ENCODE measurements at places on chromosomes 5 and 9. TPM values are rescaled to one million over a fixed set of nuclear protein-coding genes. Genes with fewer than 3 reads are reported as not detected.

DNA sequence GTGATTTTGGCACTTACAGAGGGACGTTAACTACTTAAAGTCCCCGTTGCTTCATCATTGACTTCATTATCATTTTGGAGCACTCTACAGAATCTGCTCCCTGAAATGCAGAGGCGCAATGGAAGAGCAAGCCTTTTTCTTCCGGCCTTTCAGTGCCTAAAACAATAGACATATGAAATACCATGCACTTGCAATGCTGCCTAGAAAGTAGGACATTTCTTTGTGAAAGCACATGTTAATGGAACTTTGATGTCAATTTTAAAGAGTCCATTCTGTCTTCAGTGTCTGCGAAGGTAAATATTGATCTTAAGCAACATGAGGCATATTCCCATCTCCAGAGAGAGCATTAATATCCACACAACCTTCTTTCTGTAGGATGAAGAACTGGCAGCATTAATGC is 36.3 kb downstream of the ITGA2 start:
- DNase-seq, result no peak
- no peak overlapping the region for H3K4me3 ChIP-seq
- H3K36me3 ChIP-seq, result no peaks in the 10 kb centered on the region
- peaks cover 13% of the 10 kb centered on the region for H3K4me1 ChIP-seq
- H3K27ac ChIP-seq, result no peak overlapping the region
- peaks cover 2% of the 10 kb centered on the region for H3K27me3 ChIP-seq

- H3K36me3 ChIP-seq, result peaks cover 10% of the 10 kb centered on the region
- peaks cover 29% of the 10 kb centered on the region for H3K4me1 ChIP-seq
- no peak overlapping the region for H3K27ac ChIP-seq
- H3K27me3 ChIP-seq, result no peaks in the 10 kb centered on the region
- no peak for DNase-seq
- no peak overlapping the region for H3K4me3 ChIP-seq
Observed at GRCh38 chr5:111514087-111514486, 1.8 kb upstream of the STARD4 start.

DNA sequence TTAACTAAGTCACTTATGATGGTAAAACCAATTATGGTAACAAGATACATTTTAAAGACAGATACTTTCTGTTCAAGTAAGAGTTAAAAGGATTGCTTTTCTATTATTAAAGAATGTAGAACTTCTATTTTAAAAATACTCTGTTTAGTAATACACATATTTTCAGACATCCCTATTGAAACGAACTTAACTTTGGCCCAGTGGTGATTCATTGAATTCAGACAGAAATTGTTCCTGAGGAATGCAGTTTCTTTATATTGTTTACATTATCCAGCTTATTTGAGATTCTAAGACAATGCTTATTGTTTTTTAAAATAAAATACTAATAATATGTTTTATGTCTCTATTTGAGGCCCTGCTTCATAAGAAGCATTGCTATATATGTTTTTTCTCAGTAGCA is 816.4 kb downstream of the SEMA5A start:
- H3K4me1 ChIP-seq, result no peaks in the 10 kb centered on the region
- H3K27me3 ChIP-seq, result no peaks in the 10 kb centered on the region
- no peak overlapping the region for H3K4me3 ChIP-seq
- no peaks in the 10 kb centered on the region for H3K36me3 ChIP-seq
- DNase-seq, result no peak

- DNase-seq, result no peak
- H3K36me3 ChIP-seq, result no peaks in the 10 kb centered on the region
- H3K27ac ChIP-seq, result no peak overlapping the region
- no peaks in the 10 kb centered on the region for H3K4me1 ChIP-seq
- no peak overlapping the region for H3K4me3 ChIP-seq
Observed at GRCh38 chr5:174675916-174676315, 48.5 kb upstream of the MSX2 start.

GRCh38 chr9:76395381-76395780 is 1.2 kb upstream of the RFK start:
- H3K27me3 ChIP-seq, result no peaks in the 10 kb centered on the region
- peaks cover 21% of the 10 kb centered on the region for H3K36me3 ChIP-seq
- H3K27ac ChIP-seq, result peak overlapping the region; percentile 26
- DNase-seq, result no peak
- H3K4me1 ChIP-seq, result peaks cover 26% of the 10 kb centered on the region

GRCh38 chr5:170633235-170634081 is 129.6 kb downstream of the KCNIP1 start:
- H3K27ac ChIP-seq, result no peak overlapping the region
- peaks cover 15% of the 10 kb centered on the region for H3K4me1 ChIP-seq
- H3K36me3 ChIP-seq, result no peaks in the 10 kb centered on the region
- peak; percentile 19 for DNase-seq
- H3K4me3 ChIP-seq, result peak overlapping the region; percentile 33
- H3K27me3 ChIP-seq, result peaks cover 7% of the 10 kb centered on the region

DNA sequence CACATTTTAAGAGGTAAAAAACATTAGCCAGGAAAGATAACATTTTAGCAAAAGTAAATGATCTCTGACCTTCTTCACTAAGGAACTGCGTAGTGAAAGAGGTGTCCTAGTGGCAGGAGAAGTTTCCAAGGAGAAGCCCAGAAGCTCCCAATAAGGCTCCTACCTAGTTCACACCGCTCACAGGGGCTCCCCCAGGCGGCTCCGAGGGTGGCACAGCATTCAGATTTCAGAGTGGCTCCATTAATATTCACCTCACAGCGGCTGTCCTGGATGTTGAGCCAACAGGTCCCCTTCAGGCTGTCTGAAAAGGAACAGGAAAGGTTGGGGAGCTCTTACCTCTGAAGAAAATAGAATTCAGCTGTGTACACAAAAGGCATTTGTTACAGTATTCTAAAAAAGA is 187.3 kb downstream of the FBN2 start:
- no peak overlapping the region for H3K27ac ChIP-seq
- DNase-seq, result no peak
- H3K27me3 ChIP-seq, result peaks cover 2% of the 10 kb centered on the region
- no peaks in the 10 kb centered on the region for H3K4me1 ChIP-seq
- H3K36me3 ChIP-seq, result no peaks in the 10 kb centered on the region
- H3K4me3 ChIP-seq, result no peak overlapping the region

GRCh38 chr5:140344683-140345423 is 1.6 kb downstream of the HBEGF start:
- peaks cover 26% of the 10 kb centered on the region for H3K36me3 ChIP-seq
- H3K27ac ChIP-seq, result peak overlapping the region; percentile 57
- H3K27me3 ChIP-seq, result peaks cover 2% of the 10 kb centered on the region
- DNase-seq, result peak; percentile 59
- H3K4me1 ChIP-seq, result peaks cover 52% of the 10 kb centered on the region

DNA sequence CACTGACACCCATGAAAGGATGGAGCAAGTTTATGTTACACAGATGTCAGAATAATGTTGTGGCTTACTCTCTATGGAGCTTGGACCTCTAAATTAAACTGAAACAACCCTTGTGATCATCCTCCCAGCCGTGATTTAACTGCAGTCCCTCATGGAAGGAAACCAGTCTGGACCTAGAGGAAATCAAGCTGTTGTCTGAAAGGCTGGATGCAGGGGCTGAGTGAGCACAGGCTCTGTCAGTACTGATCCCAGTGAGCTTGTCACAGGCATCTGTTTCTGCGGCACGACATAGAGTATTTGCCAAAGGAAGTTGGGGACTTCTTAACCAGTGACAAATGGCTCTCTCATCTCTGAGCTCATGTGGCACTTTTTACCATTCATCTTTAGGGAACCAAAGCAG is 282.9 kb upstream of the MAP3K1 start:
- no peaks in the 10 kb centered on the region for H3K36me3 ChIP-seq
- no peak for DNase-seq
- no peak overlapping the region for H3K4me3 ChIP-seq
- H3K27ac ChIP-seq, result no peak overlapping the region

GRCh38 chr9:81237565-81238231 is 451.6 kb downstream of the TLE1 start:
- no peaks in the 10 kb centered on the region for H3K27me3 ChIP-seq
- DNase-seq, result no peak
- no peaks in the 10 kb centered on the region for H3K4me1 ChIP-seq

GRCh38 chr9:127185931-127186781 is 63.7 kb upstream of the ANGPTL2 start:
- peaks cover 3% of the 10 kb centered on the region for H3K27me3 ChIP-seq
- DNase-seq, result no peak
- no peak overlapping the region for H3K27ac ChIP-seq
- no peaks in the 10 kb centered on the region for H3K36me3 ChIP-seq
- H3K4me3 ChIP-seq, result no peak overlapping the region
- no peaks in the 10 kb centered on the region for H3K4me1 ChIP-seq

- no peaks in the 10 kb centered on the region for H3K36me3 ChIP-seq
- DNase-seq, result no peak
- H3K27me3 ChIP-seq, result peaks cover 12% of the 10 kb centered on the region
Observed at GRCh38 chr5:57586649-57587048, 104.0 kb upstream of the ACTBL2 start.

- no peak for DNase-seq
- no peak overlapping the region for H3K27ac ChIP-seq
- H3K4me1 ChIP-seq, result peaks cover 10% of the 10 kb centered on the region
- no peak overlapping the region for H3K4me3 ChIP-seq
- H3K36me3 ChIP-seq, result no peaks in the 10 kb centered on the region
Observed at GRCh38 chr5:60826653-60827052, 17.4 kb downstream of the ELOVL7 start.

- no peak overlapping the region for H3K27ac ChIP-seq
- no peaks in the 10 kb centered on the region for H3K27me3 ChIP-seq
- peaks cover 5% of the 10 kb centered on the region for H3K4me1 ChIP-seq
- DNase-seq, result no peak
Observed at GRCh38 chr5:57529864-57530263, 47.3 kb upstream of the ACTBL2 start.

DNA sequence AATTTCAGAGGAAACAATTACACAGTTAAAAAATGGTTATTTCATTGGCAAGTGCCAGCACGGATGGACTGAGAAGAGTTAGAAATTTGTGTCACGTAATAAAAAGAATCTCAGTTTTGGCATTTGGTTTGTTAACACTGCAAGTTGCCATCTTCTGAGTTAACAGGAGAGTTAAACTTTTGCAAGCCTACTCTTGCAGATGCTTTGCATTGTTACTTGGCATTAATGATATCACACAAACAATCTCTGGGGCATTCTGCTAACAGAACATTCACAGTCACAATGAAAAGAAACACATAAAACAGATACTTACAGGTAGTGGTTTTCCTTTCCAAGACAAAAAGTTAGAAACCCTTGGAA is 647 bp downstream of the FREM1 start:
- DNase-seq, result no peak
- no peak overlapping the region for H3K27ac ChIP-seq
- H3K36me3 ChIP-seq, result no peaks in the 10 kb centered on the region
- no peak overlapping the region for H3K4me3 ChIP-seq
- peaks cover 5% of the 10 kb centered on the region for H3K27me3 ChIP-seq

- no peak overlapping the region for H3K4me3 ChIP-seq
- H3K4me1 ChIP-seq, result no peaks in the 10 kb centered on the region
- no peak overlapping the region for H3K27ac ChIP-seq
- DNase-seq, result no peak
- H3K36me3 ChIP-seq, result no peaks in the 10 kb centered on the region
Observed at GRCh38 chr5:3394891-3395599, 200.6 kb upstream of the IRX1 start.

GRCh38 chr5:89105836-89106235 is 222.9 kb upstream of the MEF2C start:
- no peak overlapping the region for H3K4me3 ChIP-seq
- no peaks in the 10 kb centered on the region for H3K4me1 ChIP-seq
- peaks cover 2% of the 10 kb centered on the region for H3K27me3 ChIP-seq
- no peaks in the 10 kb centered on the region for H3K36me3 ChIP-seq
- H3K27ac ChIP-seq, result no peak overlapping the region
- no peak for DNase-seq

DNA sequence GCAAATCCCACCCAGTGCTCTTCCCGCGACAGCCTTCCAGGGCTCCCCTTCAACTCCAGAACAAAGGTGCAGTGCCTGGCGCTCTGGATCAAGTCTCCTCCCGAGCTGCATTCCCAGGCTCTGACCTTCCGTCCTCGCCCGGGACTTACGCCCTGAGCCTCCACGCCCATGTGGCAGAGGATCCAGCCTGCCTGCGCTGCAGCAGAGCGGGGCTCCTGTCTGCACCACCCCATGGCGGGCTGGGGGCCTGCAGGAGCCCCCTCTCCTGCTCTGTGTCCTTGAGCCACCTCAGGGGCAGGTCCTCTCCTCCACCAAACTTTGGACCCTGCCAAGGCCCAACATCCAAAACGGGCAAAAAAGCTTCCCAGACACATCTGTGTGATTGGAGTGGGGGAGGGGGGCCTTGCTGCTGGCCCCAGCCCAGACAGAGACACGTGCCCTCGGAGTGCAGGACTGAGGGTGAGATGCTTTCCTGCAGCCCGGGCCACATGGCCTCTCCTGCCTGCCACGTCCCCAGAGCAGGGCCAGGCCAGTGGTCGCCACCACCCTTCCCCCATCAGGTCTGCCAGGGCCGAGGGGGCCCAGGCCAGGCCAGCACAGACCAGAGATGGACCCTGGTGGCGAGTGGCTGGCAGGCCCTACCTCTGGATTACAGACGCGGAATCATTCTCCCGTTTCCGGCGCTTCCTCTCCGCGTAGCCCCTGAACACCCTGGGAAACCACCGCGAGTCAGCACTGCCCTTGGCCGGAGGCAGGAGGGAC is 4.4 kb downstream of the NSMF start:
- H3K27me3 ChIP-seq, result no peaks in the 10 kb centered on the region
- H3K36me3 ChIP-seq, result peaks cover 29% of the 10 kb centered on the region
- H3K4me3 ChIP-seq, result peak overlapping the region; percentile 45
- peak; percentile 23 for DNase-seq

DNA sequence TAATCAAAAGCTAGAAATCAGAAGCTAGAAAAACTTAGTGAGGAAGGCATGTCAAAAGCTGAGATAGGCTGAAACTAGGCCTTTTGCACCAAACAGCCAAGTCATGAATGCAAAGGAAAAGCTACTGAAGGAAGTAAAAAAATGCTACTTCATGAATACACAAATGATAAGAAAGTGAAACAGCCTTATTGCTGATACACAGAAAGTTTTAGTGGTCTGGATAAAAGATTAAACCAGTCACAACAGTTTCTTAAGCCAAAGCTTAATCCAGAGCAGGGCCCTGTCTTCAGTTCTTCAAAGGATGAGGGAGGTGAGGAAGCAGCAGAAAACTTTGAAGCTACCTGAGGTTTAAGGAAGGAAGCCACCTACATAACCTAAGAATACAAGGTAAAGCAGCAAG is 102.5 kb upstream of the SH3GL2 start:
- peaks cover 2% of the 10 kb centered on the region for H3K4me1 ChIP-seq
- no peaks in the 10 kb centered on the region for H3K27me3 ChIP-seq
- no peak overlapping the region for H3K27ac ChIP-seq

OR4F3 gene
- total RNA-seq, result not detected

TXNDC8 gene
- total RNA-seq, result not detected

C9 gene
- total RNA-seq, result not detected

FGFR4 gene
- total RNA-seq, result 1.5 TPM

MSX2 gene
- not detected for total RNA-seq

ACTBL2 gene
- not detected for total RNA-seq

NEUROG1 gene
- not detected for total RNA-seq

ANXA2R gene
- total RNA-seq, result 3.2 TPM

IFNB1 gene
- total RNA-seq, result 2.2 TPM

CER1 gene
- total RNA-seq, result not detected

HK3 gene
- not detected for total RNA-seq

SPATA31E1 gene
- total RNA-seq, result not detected

FOXD4L6 gene
- not detected for total RNA-seq

RASGRF2 gene
- total RNA-seq, result 8.2 TPM

TPD52L3 gene
- not detected for total RNA-seq

NIPSNAP3A gene
- 7.2 TPM for total RNA-seq

CNTNAP3 gene
- total RNA-seq, result not detected

CAPSL gene
- 1.0 TPM for total RNA-seq

GGTA1 gene
- not detected for total RNA-seq
